Naive thymus-derived CD8-positive, alpha-beta T cell (primary cell): ENCODE measurements at places on chromosomes 1 and 21.

DNA sequence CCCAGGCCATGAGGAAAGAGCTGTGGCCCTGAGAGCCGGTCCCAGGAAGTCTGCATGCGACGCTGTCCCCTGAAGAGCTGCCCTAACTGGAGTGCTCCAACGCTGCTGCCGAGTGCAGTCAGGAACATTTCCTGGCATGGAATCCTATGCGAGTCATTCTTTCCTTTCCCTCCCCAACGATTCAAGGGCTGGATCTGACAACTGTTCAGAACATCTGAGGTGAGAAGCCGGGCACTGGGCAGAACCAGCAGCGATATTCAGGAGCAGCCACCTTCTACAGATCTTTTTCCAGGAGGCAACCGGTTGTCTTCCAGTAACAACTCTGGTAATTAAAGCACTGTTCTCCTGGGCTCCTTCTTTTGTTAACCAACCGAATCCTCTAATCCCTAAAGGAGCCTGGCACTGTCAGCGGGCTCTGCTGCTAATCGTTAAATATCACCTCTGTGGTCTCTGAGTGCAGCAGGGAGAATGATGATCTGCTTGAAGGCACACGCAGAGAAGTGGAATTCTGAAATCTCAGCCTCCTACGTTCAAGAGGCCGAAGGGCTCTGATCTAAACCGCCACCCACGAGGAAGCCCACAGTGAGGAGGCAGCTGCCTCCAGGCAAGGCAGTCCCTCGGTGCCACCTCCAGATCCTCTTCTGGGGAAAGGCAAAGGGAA lies 55.8 kb downstream of the SLC45A1 start:
- no peak for DNase-seq

DNA sequence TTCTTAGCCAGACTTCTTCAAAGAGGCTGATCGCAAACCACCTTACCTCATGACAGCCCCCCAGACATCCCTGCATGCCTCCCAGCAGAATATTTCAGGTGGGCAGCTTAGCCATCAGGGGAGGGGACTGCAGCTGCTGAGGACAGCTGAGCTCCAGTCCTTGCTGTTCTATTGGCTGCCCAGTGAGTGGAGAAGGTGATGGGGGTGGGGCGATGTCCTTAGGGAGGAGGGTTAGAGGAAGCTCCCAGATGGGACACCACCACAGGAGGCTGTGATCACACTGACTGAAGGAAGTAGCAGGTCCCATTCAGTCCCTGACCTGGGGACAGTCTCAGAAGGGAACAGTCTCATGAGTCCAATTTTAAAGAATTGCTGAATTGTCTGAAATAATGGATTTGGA lies 38.3 kb downstream of the GJA5 start:
- DNase-seq: no peak

DNA sequence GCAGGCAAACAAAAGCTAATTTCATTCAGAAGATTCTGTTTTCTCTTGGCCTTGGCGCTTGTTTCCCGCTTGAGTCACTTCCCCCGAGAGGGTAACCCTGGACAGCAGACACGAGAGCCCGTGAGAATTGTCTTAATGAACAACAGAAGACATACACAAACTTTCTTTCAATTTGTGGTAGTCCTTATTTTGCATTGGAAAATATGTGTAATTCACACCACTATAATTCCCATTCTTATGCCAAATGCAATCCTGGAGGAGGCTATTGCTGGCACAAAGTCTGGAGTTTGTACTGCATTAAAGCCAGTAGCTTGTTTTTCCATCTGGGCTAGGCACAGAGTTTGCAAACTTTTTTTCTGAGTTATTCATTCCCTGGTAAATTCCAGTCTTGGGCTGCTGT lies 109.8 kb upstream of the IVNS1ABP start:
- no peak for DNase-seq

DNA sequence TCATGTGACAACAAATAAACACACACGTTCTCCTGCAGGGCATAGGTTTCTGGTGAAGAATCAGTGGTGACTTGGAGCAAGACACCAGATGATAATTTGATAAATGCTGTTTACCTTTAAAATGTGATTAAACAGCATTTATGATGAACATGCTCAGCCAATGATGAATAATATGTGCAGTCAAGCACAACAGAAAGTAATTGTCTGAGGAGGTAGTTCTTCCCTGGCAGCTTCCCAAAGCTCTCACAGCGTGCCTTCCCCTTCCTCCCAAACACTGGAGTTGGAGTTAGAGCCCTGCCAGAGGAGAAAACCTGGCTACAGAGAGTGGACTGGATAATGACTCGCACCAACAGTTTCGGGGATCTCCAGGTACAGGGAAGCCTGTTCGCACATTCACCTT lies 463.5 kb downstream of the SMYD3 start:
- DNase-seq: no peak

- DNase-seq: no peak
Measured at GRCh38 chr1:244211559-244211944, 160.5 kb downstream of the ZBTB18 start.

GRCh38 chr1:228022571-228023293 lies 15.9 kb downstream of the WNT3A start:
- DNase-seq: no peak

DNA sequence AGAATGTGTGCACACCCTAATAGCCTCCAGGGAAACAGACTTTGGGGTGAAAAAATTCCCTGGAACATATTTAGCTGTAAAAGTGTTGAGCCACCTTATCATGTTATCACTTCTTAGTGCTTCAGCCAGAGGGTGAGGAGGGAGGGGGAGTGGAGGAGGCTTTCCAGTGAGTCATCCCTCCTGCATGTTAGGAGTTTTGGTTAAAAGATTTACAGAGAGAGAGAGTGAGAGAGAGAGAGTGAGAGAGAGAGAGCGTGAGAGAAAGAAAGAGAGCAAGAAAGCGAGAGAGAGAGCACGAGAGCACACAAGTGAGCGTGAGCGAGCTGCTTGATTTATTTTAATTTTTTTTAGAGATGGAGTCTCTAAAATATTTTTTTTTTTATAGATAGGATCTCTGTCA lies 13.5 kb upstream of the CACNA1E start:
- no peak for DNase-seq

GRCh38 chr1:100622506-100622905 lies 84.6 kb downstream of the GPR88 start:
- DNase-seq: no peak

- DNase-seq: peak; percentile 57
Measured at GRCh38 chr1:32963746-32964460, 706 bp downstream of the RNF19B start.

DNA sequence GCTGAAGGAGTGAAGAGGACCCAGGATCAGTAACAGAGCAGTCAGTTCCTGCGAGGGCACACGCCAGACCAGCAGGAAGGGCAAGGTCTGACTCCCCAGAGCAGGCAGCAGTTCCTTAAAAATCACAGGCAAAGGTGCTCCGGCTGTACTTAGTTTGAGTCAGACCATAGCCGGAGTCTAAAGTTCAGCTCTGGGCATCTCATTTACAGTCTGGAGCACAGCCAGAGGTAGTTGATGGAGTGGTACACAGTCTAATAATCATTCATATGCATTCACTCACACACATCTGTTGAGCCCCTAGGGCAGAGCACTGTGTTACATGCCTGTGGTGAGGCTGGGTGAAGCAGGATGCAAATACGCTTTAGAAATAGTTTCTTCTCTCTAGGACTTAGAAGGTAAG lies 7.3 kb upstream of the AMIGO1 start:
- DNase-seq: no peak

DNA sequence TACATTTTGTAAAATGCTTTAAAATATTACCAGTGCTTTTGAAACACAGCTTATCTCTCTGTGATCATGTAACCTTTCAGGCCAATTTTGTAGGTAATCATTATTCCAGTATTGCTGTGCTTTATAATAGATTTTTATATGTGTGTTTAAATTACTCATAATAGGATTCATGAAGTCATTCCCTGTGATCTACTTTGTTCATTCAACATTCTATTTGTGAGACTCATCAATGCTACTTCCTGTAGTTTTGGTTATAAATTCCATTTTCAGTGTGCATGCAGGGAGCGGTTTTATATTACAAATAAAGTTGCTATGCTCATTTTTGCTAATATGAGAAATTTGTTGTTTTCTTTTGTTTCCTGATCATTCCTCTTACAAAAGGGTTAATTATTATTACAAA lies 4.1 kb upstream of the OR2M5 start:
- no peak for DNase-seq

DNA sequence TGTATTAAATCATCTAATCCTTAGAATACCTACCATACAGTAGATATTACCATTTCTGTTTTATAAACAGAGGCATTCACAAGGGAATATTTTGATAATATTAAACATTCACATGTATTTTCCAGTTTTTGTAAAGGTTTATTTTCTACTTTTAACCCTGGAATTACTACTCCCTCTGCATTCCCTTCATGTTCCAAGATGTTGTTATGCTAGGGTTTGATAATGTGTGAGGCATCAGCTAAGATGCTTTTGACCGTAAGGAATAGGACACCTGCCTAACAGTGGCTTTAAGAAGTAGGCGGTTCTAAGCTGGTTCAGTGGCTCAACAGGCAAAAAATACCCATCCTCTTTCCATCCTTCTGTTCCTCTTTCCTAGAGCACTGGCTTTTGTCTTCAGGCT lies 131.9 kb upstream of the USP24 start:
- DNase-seq: no peak

GRCh38 chr1:23397908-23398307 lies 26.6 kb downstream of the TCEA3 start:
- DNase-seq: no peak

GRCh38 chr1:54885807-54886723 lies 930 bp downstream of the DHCR24 start:
- DNase-seq: peak; percentile 1

GRCh38 chr1:218674280-218674773 lies 329.2 kb downstream of the TGFB2 start:
- no peak for DNase-seq

- no peak for DNase-seq
Measured at GRCh38 chr21:31213787-31214186, 130.3 kb downstream of the TIAM1 start.

DNA sequence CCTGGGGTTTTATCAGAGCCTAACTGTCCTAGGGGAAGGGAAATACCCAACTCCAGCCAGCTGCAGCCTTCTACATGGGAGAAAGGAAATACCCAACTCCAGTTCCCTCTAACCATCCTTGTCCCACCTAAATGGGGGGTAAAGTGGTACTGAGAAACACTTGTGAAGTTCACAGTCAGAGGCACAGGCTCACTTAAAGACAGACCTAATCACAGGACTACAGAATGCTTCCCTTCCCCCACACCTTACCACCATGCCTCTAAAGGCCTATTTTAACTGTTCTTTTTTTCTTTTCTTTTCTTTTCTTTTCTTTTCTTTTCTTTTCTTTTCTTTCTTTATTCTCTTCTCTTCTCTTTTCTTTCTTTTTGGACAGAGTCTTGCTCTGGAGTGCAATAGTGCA lies 324.6 kb downstream of the SPATA17 start:
- DNase-seq: no peak

GRCh38 chr21:15061747-15062605 lies 2.8 kb downstream of the NRIP1 start:
- DNase-seq: no peak

DNA sequence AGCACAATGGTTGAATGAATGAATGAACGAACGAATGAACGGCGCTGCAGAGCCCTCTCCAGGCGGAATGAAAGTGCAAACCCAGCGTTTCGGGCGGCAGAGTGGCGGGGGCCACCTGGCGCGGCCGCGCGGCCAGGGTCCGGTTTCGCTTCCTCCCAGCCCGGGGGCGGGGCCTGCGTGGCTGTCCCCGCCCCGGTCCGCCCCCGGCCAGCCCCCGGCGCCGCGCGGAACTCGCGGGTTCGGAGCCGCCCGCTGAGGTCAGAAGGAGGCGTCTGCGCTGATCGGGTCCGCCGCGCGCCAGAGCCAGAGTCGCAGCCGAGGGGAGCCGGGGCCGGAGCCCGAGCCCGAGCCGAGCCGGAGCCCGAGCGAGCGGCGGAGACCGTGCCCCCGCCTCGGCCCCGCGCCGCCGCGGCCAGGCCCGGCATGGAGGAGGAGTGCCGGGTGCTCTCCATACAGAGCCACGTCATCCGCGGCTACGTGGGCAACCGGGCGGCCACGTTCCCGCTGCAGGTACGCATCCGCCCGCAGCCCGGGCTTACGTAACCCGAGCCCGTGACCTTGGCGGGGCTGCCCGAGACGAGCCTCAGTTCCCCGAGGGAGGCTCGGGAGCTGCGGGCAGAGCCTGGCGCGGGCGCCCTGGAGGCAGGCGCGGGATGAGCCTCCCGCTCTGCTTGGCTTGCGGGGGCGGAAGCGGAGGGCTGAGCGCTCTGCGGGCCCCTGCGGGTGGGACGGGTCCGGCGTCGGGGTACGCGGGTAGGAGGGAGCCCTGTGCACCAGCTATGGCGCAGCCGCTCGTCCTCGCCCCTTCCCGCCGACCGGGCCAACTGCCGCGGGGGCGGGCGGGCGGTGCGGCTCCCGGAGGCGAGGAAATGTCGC lies at the start of gene PDXK:
PDXK (plus strand) TSS at position 258 of the 876 bp plus-strand sequence; CDS start at position 424, 166 bp downstream.
- DNase-seq: peak; percentile 74

- DNase-seq: no peak
Measured at GRCh38 chr21:44713130-44713529, 1.8 kb upstream of the TSPEAR start.

GRCh38 chr1:65817891-65818290 lies 25.2 kb downstream of the PDE4B start:
- no peak for DNase-seq
